Activated CD4-positive, CD25-positive, alpha-beta regulatory T cell (primary cell): ENCODE measurements at places on chromosomes 16 and 17.

DNA sequence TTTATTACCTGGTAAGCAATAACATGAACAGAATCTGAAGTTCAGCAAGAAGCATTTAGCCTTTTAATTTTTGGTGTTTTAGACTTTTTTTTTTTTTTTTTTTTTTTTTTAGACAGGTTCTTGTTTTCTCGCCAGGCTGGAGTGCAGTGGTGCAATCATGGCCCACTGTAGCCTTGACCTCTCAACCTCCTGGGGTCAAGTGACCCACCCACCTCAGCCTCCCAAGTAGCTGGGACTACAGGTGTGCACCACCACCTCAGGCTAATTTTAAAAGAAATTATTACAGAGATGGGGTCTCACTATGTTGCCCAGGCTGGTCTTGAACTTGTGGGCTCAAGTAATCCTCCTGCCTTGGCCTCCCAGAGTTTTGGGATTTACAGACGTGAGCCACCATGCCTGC lies 173.0 kb upstream of the RBL2 start:
- DNase-seq = no peak

GRCh38 chr16:75062135-75062975 lies 54.2 kb downstream of the LDHD start:
- no peak for DNase-seq

GRCh38 chr16:27929818-27930217 lies 133.7 kb downstream of the GSG1L start:
- DNase-seq = no peak

- no peak for DNase-seq
Measured at GRCh38 chr16:79595931-79596450, 4.5 kb downstream of the MAF start.

DNA sequence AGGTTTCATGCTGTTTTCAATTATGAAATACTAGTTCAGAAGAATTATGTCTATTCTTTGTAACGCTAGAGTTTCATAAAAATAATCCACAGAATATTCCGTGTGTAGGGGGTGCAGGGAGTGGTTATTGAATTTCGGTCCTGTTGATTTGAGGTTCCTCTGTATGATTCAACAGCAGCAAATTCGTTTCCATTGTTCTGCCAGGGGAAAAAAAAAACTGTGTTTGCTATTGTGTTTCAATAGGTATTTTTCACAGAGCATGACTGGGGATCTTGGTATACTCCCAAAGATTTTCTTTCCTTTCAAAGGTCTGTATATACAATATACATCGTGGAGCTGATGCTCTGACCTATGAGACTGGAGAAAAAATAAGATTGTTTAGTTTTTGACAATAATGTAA lies 15.8 kb downstream of the SHISA9 start:
- no peak for DNase-seq

DNA sequence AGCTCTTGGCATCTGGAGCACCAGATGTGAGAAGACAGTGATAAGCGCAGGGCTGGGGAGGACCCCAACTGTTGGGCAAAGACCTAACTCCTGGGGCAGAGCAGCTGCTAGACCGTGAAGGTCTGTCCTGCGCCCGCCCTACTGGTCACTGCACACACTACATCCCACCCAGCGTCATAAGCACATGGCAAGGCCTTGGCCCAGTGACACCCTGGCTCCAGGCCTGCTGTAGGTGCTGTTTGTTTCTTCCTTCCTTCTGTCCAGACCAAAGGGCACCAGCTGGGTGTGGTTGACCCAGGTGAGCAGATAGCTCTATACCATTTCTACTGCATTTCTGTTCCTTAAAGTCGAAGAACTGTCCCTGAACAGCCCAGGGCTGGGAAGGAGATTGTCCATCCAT lies 6.4 kb downstream of the TRPV3 start:
- DNase-seq = no peak

GRCh38 chr17:78812855-78813254 lies 27.8 kb downstream of the USP36 start:
- no peak for DNase-seq

GRCh38 chr16:50547340-50548124 lies 664 bp upstream of the NKD1 start:
- DNase-seq = peak; percentile 74

GRCh38 chr17:62717889-62718288 lies 90.2 kb downstream of the MARCHF10 start:
- DNase-seq = no peak

- DNase-seq = no peak
Measured at GRCh38 chr17:17744116-17744515, 62.9 kb downstream of the RAI1 start.

GRCh38 chr16:78560997-78561396 lies 461.5 kb downstream of the WWOX start:
- no peak for DNase-seq

DNA sequence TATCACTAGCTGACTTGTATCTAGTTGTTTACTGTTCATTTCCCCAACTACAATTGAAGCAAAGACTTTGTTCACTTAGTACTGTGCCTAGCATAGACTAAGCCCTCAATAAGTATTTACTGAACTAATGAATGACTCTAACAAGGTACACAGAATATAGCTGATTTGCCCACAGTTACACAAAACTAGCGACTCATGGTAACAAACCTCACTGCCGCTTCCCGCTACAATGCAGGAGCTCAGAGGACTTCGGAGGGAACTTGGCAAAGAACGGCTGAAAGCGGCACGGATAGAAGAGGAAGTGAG lies 524 bp downstream of the EFTUD2 start:
- DNase-seq = no peak

- no peak for DNase-seq
Measured at GRCh38 chr17:1143573-1143972, 36.2 kb downstream of the ABR start.

- DNase-seq = no peak
Measured at GRCh38 chr16:53071748-53072301, 17.0 kb downstream of the CHD9 start.

DNA sequence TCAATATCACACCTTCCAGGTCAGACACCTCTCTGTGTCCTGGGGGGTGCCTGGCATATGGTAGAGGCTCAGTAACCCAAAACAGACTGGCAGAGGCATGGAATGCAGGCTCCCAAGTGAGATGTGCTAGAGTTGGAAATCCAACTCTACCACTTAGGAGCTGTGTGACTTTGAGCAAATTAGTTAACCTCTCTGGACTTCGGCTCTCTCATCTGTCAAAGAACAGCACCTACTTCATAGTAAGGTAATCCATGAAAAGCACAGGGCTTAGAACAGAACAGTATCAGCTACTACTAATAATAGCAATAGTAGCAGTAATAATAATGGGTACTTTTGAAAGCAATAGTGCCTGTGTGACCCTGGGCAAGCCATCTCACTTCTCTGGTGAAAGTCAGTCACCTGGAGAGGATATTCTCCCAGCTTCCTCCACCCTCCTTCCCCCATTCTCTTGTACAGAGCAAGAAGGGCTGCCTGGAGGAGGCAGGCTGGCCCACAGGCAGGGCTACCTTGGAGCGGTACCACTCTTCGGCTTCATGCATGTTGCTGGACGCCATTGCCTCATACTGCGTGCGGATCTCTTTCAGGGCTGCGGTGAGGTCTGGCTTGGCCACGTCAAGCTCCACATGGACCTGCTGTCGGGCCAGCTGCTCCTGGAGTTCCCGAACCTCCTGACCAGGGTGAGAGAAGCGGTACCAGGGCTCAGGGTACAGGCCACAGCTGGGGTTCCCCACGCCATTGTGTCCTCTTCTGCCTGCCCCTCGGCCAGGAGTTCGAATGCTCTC lies 2.3 kb downstream of the GFAP start:
- no peak for DNase-seq

GRCh38 chr16:82497139-82497538 lies 129.6 kb upstream of the CDH13 start:
- DNase-seq = no peak

DNA sequence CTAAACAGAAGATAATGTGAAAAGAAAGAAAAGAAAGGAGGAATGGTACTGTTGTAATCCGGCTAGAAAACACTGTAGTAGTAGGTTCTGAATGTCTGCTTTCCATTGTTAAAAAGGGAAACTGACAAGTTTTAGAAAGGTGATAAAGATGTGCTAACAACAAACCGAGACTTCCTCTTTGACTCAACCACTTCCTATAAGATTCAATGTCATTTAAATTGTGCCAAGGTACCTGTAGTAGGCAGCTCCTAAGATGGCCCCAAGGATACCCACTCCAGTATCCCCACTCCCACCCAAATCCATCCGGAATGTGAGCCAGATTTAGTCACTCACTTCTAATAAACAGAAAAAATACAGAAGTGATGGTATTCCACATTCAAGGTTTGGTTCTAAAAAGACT lies 31.2 kb downstream of the XYLT1 start:
- DNase-seq = no peak

GRCh38 chr17:39597372-39598046 lies 10.2 kb downstream of the NEUROD2 start:
- DNase-seq = no peak

GRCh38 chr16:30569746-30570635 lies 1.5 kb downstream of the ZNF688 start:
- DNase-seq = no peak

GRCh38 chr17:81267390-81268067 lies 27.6 kb downstream of the SLC38A10 start:
- DNase-seq = no peak

DNA sequence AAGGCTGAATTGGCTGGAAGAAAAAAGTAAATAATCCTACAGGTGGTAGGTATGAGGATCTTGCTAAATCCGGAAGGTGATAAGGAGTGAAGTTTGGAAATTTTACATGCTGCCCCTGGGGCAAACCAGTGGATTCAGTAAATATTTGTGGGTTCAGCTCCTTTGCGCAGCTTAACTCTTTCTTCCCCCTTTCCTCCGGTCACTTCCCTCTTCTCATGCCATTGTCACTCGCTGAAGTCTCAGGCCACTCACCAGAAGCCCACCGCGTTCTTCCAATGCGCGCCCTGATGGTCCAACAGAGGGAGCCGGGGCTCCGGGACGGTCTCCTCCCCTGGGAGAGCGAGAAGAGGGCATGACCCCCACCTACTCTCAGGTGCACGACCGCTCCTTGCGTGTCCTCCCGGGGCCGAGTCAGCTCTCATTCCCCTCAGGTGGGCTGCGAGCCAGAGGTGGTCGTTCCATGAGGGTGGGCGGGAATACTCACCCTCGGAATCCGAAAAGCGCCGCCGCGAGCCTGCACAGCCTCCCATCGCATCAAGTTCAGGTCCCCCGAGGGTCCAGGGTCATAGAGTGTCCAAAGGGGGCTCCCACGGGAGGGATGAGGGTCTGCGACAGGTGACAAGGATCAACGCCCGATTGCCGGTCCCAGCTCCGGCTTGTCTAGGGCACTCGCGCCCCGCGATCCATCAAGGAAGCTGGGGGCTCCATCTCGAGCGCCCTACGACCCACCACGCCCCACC lies 474 bp downstream of the CLN3 start:
- DNase-seq = no peak

DNA sequence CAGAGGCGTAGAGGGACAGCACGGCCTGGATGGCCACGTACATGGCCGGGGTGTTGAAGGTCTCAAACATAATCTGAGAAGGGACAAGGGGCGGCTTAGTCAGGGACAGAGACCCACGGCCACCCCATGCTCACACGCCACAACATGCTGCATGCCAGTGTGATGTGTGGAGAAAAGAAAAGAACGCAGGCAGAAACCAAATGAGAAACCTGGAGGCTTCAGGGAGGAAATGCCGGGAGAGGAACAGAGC lies 1.1 kb downstream of the ACTG1 start:
- no peak for DNase-seq

DNA sequence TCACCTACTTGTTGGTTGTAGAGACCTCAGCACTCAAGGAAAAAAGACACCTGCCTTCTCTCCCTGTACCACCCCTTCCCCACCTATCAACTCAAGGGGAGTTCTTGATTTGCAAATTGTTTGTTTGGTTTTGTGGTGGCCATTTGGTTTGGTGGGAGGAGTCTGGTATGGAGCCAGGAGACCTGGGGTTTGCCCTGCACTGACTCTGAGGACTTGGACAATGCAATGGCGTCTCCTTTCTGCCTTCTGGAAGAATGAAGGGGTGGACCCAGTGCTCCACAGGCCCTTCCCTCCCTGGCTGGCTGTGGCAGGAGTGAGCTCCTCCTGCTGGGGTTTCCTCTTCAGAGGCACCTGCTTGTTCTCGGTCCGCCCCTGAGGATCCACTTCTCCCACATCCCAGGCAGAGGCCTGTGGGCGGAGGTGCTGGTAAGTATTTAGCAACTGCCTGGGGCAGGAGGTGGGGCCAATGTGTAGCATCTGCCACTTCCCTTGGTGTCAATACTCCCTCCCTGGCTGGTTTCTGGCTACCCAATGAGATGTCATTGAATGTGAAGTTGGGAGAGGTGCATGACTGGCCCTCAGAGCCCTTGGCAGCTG lies 164.5 kb downstream of the NTN1 start:
- DNase-seq = no peak

DNA sequence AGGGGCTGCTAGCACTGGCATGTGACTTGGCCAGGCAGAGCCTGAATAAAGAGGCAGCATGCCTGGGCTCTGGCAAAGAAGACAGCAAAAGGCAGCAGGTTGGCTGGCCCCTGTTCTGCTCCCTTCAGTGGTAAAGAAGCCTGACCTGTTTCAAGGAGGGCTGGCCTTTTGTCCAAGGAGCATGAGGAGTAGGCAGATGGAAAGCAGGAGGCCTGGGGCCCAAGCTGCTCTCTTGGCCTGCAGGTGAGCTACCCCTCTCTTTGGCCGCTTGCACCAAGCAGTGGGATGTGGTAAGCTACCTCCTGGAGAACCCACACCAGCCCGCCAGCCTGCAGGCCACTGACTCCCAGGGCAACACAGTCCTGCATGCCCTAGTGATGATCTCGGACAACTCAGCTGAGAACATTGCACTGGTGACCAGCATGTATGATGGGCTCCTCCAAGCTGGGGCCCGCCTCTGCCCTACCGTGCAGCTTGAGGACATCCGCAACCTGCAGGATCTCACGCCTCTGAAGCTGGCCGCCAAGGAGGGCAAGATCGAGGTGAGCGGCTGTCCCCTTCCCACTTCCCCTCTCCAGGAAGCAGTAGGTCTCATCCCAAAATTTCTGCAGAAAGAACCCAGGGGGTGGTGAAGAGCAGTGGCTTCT lies 8.0 kb downstream of the TRPV2 start:
- no peak for DNase-seq

- DNase-seq = no peak
Measured at GRCh38 chr16:27301236-27301861, 12.4 kb upstream of the IL4R start.

DNA sequence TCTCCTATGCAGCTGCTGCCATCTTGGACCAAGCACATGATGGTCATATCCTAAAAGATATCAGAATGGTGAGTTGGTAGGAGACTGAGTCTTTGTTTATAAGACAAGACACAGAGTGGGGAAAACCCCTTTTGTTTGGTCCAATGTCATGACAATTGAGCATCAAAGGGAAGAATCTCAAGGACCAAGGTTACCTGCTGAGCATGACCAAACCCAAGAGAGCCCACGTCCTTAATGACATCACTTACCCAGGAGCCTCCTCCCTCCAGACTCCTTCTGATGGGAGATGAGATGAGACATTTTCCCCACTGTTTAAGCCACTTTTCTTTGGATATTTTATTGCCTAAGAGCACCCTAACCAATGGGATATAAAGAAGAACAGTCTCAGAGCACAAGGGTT lies 478.1 kb downstream of the NPIPA7 start:
- no peak for DNase-seq

- peak; percentile 16 for DNase-seq
Measured at GRCh38 chr17:30378241-30378824, 394 bp upstream of the CPD start.
